Stimulated activated CD4-positive, alpha-beta T cell treated with anti-CD3 and anti-CD28 coated beads, Interleukin-1b, Interleukin-23, amount 100 ng/mL, for 1 hour (primary cell): ENCODE measurements at places on chromosomes 1 and 21.
A peak's percentile ranks its signal among the peaks of the same experiment; 100 is the strongest.

DNA sequence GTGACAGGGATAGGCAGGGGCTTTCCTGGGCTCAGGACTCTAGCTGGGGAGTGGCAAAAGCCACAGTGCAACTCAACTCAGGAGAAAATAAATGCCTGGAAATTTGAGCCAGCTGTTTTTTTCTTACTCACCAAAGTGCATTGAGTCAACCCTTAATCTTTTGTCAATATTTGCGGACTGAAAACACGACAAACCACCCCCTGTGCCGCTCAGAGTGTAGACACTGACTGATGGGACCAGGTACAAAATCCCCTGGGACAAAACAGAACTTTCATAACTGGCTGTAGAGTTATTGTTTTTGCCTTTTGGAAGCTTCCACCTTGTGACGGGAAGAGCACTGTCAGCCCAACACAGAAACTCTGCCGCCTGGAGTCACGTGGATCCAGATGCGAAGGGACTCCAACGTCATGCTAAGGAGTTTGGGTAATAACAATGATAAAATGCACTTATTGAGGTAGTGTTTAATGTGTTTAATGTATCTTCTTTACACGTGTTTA, 164.6 kb downstream of the PLPP3 start:
- no peak for DNase-seq

- DNase-seq = peak; percentile 14
Observed at GRCh38 chr21:36429947-36430546, 44.9 kb downstream of the CHAF1B start.

DNA sequence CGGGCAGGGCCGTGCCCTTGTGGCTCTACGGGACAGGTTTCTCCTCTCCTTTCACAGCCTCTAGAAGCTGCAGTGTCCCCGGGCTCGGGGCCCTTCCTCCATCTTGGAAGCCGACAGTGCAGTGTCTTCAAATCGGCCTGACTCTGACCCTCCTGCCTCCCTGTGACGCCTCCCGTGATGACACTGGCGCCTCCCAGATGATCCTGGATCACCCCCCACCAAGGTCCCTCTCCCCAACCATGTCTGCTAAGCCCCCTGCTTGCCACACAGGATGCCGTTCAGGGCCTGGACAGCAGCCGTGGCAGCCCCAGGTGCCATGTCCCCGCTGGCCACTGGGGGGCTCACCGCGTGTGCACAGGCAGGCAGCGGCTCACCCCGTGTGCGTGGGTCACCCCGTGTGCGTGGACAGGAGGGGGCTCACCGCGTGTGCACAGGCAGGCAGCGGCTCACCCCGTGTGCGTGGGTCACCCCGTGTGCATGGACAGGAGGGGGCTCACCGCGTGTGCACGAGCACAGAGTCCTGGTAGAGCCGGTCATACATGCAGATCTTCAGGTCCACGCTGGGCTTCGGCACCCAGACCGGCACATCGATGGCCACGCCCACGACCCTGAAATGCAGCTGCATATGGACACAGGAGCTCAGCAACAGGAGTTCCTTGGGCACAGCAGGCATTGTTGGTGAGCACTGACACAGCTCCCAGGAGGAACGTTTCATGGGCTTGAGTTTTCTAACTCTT, 24.9 kb upstream of the TMEM52 start:
- peak; percentile 45 for DNase-seq

DNA sequence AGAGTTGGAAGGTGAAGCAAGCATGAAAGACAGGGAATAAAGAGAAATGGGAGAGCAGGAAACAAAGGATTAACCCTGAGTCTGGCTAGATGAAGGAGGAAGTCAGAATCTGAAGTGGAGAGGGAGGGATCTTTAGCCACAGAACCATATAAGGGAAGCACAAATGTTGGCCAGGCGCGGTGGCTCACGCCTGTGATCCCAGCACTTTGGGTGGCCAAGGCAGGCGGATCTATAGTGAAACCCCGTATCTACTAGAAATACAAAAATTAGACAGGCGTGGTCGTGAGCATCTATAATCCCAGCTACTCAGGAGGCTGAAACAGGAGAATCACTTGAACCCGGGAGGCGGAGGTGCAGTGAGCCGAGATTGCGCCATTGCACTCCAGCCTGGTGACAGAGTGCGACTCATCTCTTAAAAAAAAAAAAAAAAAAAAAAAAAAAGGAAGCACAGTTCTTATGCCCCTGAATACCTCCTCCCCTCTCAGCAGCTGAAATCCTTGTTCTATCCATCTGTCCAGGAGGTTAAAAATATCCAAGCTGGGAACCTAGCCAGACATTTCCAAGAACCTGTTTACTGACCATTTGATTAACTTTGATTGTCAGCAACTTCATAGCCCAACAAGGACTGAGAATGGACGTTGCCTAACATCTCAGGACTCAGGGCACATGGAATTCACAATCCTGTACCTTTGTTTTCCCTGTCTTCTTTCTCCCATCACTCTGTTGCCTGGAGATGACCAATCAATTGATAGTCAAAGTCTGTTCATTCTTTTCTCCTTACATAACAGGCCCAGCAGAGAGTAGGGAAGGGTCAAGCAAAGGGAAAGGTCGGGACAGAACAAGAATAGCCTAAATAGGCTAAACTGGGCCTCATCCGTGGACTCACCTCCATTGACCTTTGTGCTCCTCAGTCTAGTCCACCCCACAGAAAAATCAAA, 10.6 kb downstream of the TXNIP start:
- DNase-seq = no peak

- no peak for DNase-seq
Observed at GRCh38 chr1:18901147-18901951, 1.0 kb downstream of the ALDH4A1 start.

DNA sequence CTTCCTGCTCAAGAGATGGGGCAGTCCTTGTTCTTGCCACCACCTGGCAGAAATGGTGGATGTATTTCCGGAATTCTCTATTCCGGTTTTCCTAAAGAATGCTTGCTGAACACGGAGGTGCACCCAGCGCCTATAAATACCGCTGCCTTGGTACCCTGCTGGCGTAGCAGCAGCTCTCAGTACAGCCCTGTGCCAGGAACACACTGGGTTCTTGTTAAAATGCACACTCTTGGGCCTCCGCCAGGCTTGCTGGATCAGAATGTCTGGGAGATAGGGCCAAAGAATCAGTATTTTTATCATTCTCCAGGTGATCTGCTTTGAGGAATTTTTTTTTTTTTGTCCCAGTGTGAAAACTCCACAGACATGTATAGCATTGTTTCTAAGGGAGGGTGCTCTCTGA, 54.2 kb downstream of the IGSF5 start:
- DNase-seq = no peak

DNA sequence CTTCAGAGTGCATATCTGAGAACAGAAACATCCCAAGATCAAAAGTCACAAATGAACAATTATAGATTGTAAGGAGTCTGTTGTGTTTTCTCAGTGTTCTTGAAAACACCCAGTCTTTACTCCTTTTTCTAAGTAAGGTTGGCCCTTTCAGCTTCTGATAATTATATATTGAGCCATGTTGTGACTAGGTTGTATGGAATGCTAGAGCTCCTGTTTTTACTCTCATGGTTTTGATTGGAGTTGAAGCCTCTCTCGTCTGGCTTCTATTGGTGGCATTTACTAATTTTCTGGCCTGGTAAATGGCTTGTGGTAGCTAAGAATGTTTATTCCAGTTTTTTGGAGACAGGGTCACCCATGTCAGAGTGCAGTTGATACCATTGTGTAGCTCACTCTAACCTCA, 84.7 kb downstream of the NDUFS5 start:
- no peak for DNase-seq

- DNase-seq = no peak
Observed at GRCh38 chr1:204074274-204075138, 1.6 kb downstream of the SOX13 start.

GRCh38 chr1:153945795-153946621, 510 bp downstream of the DENND4B start:
- no peak for DNase-seq

- no peak for DNase-seq
Observed at GRCh38 chr1:151372058-151372934, at the start of gene SELENBP1. Gene SELENBP1 (minus strand): TSS chr1:151372705. CDS start chr1:151372641, 64 bp downstream.

GRCh38 chr1:219906924-219907771, 21.2 kb downstream of the SLC30A10 start:
- DNase-seq = no peak

GRCh38 chr1:61139775-61140549, 57.6 kb downstream of the NFIA start:
- DNase-seq = no peak

- DNase-seq = peak; percentile 13
Observed at GRCh38 chr1:67535474-67535873, 105.3 kb upstream of the SERBP1 start.

DNA sequence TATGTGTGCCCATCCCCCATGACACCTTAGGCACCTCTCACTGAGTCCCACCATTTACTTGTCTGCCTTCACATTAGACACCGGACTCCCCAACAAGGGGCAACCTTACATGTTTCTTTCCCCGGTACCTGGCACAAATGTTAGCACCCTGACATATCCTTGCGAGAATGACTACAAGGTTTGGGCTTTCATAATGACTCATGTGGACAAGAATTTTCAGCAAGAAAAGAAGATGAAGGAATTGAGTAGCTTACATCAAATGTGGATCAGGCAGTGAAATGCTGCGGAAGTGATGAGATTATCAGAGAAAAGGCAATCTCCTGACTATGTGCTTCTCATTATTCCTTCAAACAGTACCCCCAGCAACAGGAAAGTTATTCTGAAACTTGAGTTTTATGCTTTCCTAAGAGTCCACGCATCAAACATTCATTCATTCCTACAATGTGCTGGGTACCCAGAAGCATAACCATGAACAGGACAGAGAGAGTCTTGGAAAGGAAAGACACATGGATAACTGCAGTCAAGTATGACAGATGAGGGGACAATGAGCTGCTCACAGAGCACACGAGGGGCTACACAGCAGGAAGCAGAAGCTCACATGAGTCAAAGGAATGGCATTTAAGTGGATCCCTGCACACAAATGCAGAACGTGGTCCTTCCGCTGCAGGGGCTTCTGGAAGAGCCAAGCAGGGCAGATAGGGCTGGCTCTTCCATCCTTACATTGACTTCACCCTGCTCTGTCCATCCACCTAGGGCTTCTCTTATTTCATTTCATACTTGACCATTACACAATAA, 112.1 kb downstream of the PCNX2 start:
- DNase-seq = no peak

GRCh38 chr1:243725846-243726245, 124.2 kb downstream of the AKT3 start:
- DNase-seq = no peak

- DNase-seq = no peak
Observed at GRCh38 chr1:221012120-221012519, 132.9 kb downstream of the HLX start.

- no peak for DNase-seq
Observed at GRCh38 chr1:54459726-54460191, 53.6 kb upstream of the SSBP3 start.

GRCh38 chr1:111197598-111198284, 2.7 kb downstream of the DENND2D start:
- DNase-seq = no peak

DNA sequence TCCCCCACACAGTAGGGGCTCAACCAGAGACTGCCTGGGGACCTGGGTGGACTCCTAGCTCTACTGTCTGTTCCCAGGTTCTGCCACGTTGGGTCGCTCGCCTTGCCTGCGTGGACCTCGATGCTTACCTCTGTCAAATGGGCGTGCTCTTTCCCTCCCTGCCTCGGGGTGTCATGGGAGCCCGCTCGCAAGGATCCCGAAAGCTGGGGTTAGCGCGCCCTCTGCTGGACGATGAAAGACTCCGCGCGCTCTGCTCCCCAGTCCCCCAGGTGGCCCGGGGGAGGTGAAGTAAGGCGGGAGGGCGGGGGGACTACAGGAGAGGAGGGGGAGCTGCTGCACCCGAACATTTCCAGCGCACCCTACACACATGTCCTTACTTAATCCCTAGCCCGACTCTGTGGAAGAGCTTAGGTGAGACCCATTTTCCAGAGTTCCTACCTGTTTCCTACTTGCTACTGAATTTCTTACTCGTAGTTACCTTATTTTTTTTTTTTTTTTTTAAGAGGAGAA, 2.3 kb upstream of the BSND start:
- DNase-seq = peak; percentile 62

GRCh38 chr1:207502726-207503125, 6.8 kb downstream of the CR1 start:
- no peak for DNase-seq

- no peak for DNase-seq
Observed at GRCh38 chr1:235923466-235924021, 56.8 kb upstream of the LYST start.

- DNase-seq = no peak
Observed at GRCh38 chr1:44072204-44072603, 40.9 kb upstream of the SLC6A9 start.

DNA sequence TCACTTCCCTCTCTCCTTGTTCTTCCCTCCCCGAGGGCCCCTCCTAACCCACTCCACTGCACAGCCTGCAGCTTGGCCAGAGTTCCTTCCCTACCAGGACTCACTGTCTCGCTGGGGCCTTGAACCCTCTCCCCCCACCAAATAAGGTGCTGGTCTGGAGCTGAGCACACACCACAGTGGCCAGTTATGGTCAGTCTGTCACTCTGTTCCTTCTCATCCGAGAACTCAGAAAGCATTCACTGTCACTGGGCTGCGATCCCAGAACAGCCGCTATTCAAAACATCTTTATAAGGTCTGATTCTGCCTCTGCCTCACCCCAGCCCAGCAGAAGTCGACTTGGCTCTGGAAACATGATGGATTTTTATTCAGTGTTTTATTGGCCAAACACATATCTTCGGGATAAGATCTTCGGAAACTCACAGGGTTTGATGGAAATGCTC, 19.8 kb upstream of the LBR start:
- DNase-seq = no peak

DNA sequence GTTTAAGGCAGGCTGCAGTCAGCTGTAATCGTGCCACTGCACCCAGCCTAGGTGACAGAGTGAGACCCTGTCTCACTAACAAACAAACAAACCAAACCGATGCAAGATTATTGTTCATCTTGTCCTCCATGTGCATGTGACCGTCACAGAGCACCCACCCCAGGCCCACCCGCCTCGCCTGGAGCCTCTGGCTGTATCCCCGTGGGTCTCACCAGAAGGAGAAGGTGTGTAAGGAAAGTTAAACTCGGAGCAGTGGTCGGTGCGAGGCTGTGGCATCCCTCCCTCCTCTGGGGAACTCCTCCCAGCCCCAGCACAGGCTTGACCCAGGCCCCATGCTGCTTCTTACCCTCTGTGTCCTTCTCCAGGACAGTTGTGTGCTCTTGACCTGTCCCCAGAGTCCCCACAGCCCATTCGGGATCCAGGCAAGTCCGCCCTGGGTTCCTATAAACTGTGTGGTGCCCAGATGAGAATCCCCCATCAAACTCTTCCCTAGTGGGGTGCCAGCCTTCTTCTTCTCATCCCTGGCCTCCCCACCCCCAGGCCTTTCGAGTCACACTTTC, 318.4 kb downstream of the AJAP1 start:
- DNase-seq = no peak

DNA sequence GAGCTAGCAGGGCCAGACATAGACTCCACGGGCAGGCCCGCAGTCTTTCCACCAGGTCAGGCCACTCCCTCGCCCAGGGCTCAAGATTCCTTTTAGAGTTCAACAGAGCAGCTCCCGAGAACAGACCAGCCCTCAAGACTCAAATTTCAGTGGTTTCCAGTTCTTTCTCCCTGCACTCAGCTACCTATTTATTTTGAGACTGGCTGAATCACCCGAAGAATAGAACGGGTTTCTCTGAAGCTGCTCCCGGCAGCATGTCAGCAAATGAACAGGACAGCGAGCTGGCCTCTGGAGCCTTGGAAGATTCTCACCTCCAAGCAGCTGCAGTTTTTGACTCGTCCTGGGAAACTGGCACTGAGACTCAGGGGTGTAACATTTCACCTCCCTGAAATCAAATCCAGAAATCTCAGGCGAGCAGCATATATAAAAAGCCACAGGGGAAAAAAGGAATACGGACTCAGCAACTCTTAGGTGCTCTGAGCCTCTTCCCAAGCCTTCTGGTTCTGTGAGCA, 177.9 kb downstream of the CLIC6 start:
- DNase-seq = no peak
